ENCODE measurements at places on chromosomes 7 and 10.

GRCh38 chr7:1227814-1228544 lies 4.7 kb upstream of the UNCX start:
- no peak for DNase-seq

GRCh38 chr10:108014145-108014901 lies 849.8 kb upstream of the SORCS1 start:
- no peak for DNase-seq

DNA sequence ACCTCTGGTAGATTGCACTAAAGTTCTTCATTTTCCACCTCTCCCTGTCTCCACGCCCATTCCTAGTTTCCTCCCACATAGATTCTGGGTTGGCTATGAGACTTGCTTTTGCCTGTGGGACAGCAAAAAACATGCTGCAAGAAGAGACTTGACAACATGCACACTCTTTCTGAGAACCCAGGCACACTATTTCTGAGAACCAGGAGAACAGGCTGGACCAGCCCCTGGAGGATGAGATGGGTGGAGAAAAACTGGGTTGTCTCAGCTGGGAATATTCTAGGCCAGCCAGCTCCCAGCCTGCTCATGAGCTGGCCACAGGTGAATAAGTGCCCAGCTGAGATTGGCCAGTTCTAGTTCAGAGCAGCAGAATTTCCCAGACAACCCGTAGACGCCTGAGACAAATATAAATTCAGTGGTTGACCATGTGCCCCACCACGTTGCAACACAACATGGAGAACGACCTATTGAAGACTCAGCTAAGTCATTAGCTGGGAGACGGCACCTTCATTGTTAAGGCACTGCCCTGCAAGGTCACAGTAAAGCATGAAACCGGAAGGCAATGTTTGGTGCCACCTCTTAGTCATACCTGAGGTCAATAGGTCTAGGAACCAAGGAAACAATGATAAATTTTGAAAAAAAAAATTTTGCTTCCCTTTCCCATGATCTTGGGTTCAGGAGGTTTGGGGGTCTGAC lies 92.7 kb upstream of the AKR1E2 start:
- DNase-seq, result no peak

DNA sequence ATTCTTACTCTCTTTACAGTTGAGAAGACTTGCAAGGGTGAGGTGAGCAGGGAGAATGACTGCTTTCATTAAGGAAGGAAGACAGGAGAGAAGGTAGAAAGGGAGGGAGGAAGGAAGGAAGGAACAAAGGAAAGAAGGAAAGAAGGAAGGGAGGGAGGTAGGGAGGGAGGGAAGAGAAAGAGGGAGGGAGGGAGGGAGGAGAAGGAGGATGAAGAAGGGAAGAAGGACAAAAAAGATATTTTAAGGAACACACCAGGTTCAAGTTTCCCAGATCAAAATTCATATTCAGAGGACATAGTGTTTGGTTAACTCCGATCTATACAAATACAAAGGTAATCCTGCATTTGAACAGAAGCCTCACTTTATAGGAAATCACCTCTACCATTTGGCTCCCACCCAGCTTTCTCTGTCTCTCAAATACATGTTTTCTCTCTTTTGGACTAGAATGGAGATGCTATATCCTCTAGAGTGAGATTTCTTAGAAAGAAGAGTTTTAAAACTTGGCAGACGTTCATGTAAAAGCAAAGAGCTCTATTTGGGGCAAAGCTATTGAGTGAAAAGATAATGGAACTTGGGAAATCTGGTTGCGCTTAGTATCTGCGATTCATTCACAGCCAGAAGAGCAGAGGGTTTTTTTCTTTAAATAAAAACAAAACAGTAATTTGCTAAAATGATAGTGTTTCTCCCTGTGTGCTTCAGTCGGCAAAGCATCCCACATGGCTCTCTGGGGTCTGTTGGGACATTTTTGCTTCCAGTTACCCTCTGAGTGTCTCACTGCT lies 261.9 kb upstream of the LYZL1 start:
- no peak for DNase-seq

- no peak for DNase-seq
Measured at GRCh38 chr10:29579455-29579970, 55.3 kb downstream of the SVIL start.

DNA sequence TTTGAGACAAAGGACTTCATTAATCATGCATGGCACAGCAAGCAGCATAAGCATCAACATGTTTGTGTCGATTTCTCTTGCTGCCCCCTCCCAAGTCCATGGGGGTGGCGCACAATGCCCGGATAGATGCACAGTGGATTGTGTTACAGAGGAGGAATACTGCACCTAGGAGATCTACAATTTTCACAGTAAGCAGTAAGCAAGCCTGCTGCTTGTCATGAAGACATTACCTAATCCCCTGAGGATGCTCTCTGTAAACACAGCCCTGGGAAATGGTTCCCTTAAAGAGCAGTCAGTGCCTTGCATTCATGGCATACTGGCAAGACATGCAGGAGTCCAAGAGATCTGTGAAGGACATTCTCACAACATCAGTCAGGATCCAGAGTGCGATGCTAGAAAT lies 137.7 kb downstream of the ETV1 start:
- DNase-seq, result no peak

GRCh38 chr7:1742555-1743303 lies 72.7 kb downstream of the ELFN1 start:
- peak; percentile 19 for DNase-seq

GRCh38 chr7:17405786-17406185 lies 107.3 kb downstream of the AHR start:
- DNase-seq, result no peak

- no peak for DNase-seq
Measured at GRCh38 chr7:157523766-157524421, 187.1 kb downstream of the DNAJB6 start.

DNA sequence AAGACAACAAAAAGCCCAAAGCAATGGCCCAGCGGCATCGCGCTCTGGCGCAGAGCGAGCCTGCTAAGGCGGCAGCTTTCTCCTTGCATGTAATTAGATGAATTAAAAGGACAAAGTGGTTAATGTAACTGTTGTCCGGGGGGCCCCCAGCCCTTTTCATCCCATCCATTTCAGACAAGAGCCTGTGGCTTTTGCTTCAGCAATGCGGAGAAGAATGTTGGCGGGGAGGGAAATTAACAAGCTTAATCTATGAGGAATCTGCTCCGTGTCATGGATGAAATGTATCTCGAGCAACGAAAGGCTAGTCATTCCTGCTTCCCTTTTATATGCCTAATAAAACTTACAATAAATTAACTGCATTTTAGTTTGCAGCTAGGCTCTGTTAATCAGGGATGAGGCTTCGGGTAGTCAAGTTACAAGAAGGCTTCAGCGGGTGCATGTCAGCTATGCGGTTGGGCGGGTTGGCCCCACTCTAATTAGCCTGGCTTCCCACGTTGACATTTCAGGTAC lies 203.3 kb downstream of the BUB3 start:
- DNase-seq, result no peak

GRCh38 chr10:50545846-50546245 lies 77.9 kb downstream of the SGMS1 start:
- no peak for DNase-seq

DNA sequence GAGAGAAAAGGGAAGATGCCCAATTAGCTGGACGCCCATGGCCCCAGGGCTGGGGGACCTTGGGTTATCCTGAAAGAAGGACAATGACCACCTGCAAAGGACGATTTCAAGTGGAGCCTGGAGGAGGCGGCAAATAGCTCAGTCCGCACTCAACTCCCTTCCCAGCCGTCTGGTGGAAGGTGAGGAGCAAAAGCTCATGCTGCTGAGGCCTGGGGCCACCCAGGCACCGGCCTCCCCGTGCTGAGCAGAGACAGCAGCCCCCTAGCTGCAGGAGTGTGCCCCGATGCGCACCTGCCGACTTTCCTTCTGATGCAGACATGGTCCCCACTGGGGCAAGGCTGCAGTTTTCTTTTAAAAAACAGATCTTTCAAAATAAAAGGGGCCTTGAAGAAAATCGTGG lies 7.9 kb downstream of the FAM20C start:
- DNase-seq, result no peak

DNA sequence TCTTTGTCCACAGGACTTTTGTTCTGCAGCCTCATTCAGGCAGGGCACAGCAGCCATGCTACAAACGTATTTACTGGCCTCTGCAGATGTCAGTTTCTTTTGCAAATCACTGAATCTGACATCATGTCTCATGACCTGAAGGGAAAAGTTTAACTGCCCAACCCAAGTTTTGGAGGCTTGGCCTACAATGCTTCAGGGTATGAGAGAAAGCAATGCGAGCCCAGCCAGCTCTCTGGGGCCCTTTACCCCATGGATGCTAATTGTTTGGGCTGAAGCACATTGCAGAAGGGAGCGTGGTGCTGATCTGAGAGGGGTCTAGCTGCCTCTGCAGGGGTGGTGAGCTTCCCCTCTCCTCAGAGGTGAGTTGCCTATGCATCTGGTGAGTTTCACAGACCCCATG lies 179.9 kb upstream of the CXCL12 start:
- DNase-seq, result no peak

GRCh38 chr7:75849573-75849972 lies 29.3 kb upstream of the RHBDD2 start:
- DNase-seq, result no peak

DNA sequence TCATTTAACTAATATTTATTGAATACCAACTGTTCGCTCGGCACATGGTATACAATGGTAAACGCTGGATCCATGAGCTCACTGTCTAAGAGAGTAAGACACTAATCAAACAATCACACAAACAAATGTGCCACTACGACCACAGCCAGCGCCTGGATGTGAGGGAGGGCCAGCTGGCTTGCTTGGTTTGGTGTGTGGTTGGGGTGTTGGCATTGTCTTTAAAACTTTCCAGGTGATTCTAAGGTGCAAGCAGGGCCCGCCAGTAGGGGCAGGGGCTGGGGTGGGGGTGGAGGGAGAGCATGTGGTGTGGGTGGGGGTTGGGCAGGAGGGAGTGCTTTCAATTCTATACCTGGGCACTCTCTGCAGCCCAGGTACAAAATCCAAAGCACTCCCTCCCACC lies 31.6 kb downstream of the ADRA2A start:
- DNase-seq, result no peak

GRCh38 chr10:8361510-8361844 lies 307.0 kb downstream of the GATA3 start:
- no peak for DNase-seq

GRCh38 chr7:27364344-27364758 lies 121.7 kb downstream of the EVX1 start:
- DNase-seq, result no peak

- DNase-seq, result no peak
Measured at GRCh38 chr7:123580406-123581161, 21.0 kb upstream of the ASB15 start.

- DNase-seq, result no peak
Measured at GRCh38 chr7:154770962-154771361, 232.0 kb downstream of the PAXIP1 start.

DNA sequence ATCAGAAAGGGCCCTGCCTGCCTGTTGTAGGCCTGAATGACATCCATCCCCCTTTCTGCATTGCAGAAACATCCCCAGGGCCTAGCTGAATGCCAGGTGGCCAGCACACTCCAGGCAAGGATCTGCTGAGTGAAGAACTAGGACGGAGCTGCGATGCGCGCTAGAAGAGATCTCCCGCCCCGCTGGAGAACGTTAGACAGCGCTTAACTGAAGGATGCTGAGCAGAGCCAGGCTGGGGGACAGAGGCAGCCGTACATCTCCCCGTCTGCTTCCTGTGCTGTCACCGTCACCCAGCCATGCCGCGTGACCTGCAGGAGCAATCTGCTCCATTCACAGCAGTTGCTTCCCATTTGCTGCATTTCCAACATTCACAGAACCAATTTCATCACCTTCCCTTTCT lies 73.3 kb downstream of the FAM53B start:
- no peak for DNase-seq

- DNase-seq, result no peak
Measured at GRCh38 chr10:75941223-75941801, 509.9 kb downstream of the LRMDA start.

DNA sequence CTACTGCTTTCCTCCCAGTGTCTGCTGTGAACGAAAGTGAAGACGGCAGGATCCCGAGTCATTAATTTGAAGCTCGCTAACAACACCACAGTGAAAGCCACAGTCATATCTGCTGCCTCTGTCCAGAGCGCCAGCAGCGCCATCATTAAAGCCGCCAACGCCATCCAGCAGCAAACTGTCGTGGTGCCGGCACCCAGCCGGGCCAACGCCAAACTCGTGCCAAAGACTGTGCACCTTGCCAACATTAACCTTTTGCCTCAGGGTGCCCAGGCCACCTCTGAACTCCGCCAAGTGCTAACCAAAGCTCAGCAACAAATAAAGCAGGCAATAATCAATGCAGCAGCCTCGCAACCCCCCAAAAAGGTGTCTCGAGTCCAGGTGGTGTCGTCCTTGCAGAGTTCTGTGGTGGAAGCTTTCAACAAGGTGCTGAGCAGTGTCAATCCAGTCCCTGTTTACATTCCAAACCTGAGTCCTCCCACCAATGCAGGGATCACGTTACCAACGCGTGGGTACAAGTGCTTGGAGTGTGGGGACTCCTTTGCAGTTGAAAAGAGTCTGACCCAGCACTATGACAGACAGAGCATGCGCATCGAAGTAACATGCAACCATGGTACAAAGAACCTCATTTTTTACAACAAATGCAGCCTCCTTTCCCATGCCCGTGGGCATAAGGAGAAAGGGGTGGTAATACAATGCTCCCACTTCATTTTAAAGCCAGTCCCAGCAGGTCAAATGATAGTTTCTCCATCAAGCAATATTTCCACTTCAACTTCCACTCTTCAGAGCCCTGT lies 94.8 kb upstream of the KCNMA1 start:
- no peak for DNase-seq

- DNase-seq, result no peak
Measured at GRCh38 chr10:100186253-100187212, 704 bp upstream of the ERLIN1 start.

DNA sequence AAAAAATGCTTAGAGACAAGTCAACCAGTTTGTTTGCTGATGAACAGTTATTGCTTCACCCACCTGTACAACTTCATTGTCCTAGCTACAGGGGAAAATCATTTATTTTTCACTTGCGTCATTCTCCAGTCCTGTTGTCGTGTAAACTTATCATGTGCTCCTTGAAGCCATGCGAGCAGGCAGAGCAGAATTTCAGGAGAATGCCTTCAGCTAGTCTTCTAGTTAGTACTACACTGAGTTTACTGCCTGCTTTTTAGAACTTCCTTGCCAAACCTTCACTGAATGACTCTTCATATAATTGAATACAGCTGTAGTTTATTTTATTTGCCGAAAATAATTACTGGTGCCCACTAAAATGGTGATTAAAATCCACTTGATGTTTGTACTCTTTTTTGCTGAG lies 15.6 kb downstream of the RPA3 start:
- DNase-seq, result no peak

All from CD4-positive, alpha-beta T cell treated with Interleukin-15 for 4 hours (primary cell).